ENCODE measurements at places on chromosomes 12 and 14.

DNA sequence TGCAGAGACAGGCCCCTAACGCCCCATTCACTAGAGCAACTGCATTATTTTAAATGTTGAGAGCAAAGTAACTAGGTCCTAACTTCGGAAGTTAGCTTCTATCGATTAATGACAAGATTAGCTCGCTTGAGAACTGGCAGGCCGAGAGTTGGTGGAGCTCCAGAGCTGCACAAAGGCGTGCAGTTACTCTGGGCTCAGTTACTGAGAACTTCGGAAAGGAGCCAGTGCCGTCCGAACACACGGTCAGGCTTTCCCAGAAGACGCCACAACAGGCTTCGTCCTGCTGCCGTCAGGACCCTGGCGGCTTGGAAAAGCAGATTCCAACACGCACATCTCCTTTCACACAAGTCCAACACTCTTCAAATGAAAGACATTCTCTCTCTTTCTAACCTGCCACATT lies 45.4 kb upstream of the TESC start:
- no peak for DNase-seq

DNA sequence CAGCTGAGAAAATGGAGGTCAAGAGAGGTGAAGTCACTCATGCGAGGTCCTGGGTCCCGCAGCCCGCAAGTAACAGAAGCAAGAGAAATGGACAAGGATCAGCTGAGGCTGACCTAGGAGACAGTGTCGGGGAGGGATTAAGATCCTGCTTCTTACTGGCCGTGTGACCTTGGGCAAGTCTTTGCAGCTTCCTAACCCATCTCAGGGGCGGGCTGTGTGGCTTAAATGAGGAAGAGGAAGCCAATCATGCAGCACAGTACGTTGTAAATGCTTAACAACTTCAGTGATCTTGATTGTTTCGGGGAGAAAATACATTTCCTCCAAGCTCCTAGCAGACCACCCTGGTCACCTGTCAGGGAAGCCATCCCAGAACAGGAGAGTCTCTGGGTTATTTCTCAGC lies 7.1 kb upstream of the PGF start:
- no peak for DNase-seq

GRCh38 chr12:116933091-116933490 lies 22.3 kb downstream of the FBXW8 start:
- no peak for DNase-seq

GRCh38 chr12:94987801-94988200 lies 15.7 kb downstream of the NDUFA12 start:
- DNase-seq = no peak

DNA sequence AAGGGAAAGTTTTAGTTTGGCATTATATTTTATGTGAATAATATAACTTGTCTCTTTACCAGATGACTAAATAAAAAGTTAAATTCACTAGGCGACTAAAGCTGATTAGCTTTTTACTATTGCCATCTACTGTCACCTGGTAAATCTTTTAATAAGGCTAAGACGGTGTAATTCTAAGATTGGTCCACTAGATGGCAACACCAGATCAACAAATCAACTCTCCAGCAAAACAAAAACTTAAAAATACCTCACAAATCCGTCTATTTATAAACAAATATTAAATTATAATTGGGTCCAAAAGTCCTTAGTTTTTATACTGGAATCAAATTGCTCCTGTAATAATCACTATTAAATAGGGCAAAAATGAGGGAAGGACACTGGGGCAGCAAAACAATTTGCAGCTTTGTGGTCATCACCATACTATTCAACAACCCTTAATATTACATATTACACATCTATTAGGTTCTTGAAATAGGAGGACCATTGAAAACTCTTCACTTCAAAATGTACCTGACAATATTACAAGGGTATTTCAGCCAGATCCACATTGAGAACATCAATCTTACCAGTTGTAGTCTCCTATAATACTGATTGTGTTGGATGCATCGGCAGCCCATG lies 47.9 kb downstream of the GALC start:
- DNase-seq = no peak

- DNase-seq = no peak
These were observed 810 bp downstream of the MARCHF9 start for GRCh38 chr12:57755454-57756372.

DNA sequence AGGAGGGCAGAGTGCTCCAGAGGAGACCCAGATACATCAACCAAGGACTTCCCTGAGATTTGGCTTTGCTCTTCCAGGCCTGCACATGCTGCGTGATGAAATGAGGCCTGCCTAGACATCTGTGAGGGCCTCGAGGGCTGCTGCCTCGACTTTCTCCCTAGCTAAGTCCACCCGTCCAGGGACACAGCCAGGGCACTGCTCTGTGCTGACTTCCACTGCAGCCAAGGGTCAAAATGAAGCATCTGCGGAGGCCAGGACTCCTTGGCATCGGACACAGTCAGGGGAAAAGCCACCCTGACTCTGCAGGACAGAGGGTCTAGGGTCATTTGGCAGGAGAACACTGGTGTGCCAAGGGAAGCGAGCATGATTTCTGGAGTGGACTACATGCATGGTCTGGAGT lies 10.7 kb downstream of the SLC25A47 start:
- DNase-seq = no peak

GRCh38 chr12:123873793-123874192 lies 98.8 kb downstream of the CCDC92 start:
- no peak for DNase-seq

- DNase-seq = no peak
These were observed 999 bp upstream of the DCAF4 start for GRCh38 chr14:72925171-72925759.

DNA sequence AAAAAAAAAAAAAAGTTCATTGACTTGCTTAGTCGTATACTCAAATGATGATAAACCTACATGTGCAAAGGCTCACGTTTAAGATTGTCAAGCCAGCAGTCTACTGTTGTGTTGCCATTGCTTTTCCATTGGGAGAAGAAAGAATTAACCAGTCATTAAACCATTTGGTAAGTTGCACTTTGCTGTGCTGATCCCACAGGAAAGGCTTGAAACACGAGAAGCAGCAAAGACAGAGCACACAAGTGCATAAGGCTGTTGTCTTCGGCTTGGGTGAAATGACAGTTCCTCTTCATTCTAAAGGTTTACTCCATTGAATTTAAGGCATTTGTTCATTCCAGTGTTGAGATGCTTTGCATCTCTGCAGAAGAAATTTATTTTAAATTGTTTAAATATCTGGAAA lies 50.1 kb downstream of the ZC3H14 start:
- no peak for DNase-seq
